ENCODE measurements at places on chromosomes 16 and 17.
A peak's percentile ranks its signal among the peaks of the same experiment; 100 is the strongest.

DNA sequence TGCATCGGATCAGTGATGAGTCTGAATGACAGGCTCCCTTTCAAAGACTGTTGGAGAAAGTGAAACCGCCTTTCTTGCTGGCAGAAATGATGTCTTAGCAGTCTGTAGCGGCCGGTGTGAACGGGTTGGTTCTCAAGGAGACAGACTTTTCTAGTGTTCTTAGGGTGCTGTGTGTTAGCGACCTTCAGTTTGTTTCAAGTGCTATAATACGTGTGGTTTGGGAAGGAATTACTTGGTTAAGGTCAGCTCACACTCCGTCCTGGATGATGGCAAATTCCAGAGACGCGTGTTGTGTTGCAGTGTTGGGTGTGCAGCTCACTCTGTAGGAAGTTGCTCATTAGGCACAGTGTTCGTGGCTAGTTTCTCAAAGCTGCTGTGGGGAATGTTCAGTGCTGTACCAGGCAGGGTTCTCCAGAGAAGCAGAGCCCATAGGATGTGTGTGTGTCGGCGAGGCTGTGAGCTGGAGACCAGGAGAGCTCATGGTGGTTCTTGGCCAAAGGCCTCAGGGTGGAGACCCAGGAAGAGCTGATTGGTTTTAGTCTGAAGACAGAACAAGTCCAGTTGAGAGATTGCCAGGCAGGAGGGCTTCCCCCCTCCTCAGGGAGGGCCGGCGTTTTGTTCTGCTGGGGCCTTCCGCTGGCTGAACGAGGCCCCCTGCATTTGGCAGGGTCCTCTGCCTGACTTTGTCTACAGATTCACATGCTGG, 37.6 kb downstream of the ZNF750 start:
- DNase-seq = no peak

DNA sequence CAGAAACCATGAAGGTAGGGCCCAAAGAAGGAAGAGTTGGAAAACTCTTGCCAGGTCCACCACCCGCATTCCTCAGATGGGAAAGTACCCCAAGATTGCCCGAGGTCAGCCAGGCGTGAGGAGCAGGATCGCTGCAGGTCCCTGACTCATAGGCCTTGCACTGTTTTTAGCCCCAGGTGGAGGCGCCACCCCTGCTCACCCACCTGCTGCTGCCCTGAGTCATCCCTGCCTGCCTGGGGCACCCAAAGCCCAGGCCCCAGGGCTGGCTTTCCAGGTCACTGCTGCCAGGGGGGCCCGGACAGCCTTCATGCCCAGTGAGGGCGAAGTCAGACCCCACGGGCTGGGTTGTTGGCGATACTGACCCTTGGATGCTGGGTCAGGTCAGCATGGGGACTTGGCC, 100.9 kb downstream of the AMFR start:
- DNase-seq = peak; percentile 57

GRCh38 chr16:30358990-30359870, 4.1 kb upstream of the CD2BP2 start:
- DNase-seq = no peak

GRCh38 chr17:1945621-1946020, 79.5 kb downstream of the RTN4RL1 start:
- no peak for DNase-seq

DNA sequence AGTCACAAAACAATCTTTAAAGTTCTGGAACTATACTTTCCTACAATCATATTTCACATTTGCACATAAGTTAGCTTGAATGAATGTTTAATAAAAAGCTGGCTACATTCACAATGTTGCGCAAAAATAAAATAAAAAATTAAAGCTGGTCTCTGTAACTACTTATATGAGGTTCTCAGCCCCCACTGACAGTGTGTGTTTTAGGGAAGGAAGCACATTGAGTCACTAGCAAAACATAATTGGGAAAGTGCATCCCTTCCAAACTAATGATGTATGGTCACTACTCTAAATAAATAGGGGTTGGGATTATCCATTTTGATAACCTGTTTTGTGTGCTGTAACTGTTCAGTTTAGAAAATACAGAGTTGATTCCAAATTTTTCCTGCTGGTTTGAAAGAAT, 251.9 kb downstream of the IRX3 start:
- no peak for DNase-seq

DNA sequence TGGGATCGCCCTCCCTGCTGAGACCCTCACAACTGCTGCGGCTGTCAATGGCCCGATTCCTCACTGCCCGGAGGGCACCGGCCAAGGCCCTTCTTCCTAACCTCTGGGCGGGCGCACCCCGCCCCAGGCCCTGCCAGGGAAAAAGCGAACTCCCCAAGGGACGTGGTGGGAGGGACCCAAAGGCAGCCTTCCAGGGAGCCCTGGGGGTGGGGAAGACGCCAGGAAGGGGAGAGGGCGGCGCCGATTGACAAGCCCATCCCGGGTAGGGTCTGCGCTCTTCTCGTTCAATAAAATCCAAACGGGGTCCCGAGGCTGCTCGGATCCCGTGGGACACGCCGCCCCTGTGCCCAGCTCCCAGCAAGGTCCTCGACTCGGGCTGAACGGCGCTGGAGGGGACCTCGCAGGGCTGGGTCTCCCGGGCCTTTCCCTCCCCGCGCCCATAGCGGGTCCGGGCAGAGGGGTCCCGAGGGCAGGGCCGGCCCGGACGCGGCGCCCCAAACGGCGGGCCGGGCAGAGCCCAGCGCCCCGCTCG, 416 bp downstream of the KIFC3 start:
- DNase-seq = no peak

GRCh38 chr17:6231886-6232731, 161.9 kb downstream of the WSCD1 start:
- DNase-seq = peak; percentile 62

DNA sequence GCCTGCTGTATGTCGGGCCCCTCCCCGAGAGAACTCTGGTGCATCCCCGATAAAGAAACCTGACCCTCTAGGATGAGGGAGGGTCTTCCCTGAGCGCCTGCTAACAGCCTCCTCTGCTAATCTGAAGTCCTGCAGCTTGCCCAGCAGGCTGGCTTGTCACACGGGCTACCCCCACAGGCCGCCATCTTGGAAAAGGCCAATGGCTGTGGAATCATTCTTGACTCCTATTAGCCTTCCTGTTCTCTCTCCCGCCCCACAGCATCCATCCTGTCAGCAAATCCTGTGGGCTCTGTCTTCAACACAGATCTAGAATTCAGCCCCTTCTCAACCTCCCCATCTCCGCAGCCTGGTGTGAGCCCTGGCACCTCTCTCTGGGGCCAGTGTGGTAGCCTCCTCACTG, 12.0 kb downstream of the IL4R start:
- no peak for DNase-seq

- DNase-seq = no peak
These were observed 841 bp upstream of the NDRG4 start for GRCh38 chr16:58499092-58499511.

DNA sequence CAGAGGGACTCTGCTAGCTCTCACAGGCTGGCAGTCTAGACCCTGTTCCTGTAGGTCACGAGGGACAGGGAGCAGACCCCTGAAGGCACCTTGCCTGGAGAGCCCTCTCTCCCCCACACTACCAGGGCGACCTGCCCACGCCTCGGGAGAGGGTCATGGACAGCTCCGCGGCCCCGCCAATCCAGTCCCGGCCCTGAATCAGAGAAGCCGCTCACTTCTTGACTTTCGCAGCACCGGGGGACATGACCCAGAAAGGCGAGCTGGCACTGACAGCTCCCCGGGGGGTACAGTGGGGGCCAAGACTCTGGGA, 5.1 kb downstream of the KIFC3 start:
- no peak for DNase-seq

GRCh38 chr16:53933407-53933806, 229.5 kb downstream of the FTO start:
- DNase-seq = no peak

GRCh38 chr17:72535779-72536178, 415.0 kb downstream of the SOX9 start:
- no peak for DNase-seq

DNA sequence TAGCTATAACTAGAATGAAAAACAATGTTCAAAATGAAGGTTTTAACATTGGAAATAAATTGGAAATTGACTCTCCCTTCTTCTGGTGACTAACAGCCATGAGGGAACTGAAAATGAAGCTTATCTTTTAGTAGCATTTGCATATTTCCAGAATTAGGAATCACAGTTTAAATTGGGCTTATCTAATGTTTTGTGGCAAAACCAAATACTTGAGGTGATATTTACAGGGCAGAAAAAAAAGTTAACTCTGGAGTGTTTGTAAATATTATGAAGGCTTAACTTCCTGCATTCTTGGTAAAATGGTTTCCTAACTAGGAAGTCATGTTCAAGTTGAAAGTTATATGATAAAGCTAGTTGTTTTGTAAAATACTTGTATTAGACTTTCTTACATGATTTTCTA, 96.4 kb upstream of the SOX9 start:
- no peak for DNase-seq

DNA sequence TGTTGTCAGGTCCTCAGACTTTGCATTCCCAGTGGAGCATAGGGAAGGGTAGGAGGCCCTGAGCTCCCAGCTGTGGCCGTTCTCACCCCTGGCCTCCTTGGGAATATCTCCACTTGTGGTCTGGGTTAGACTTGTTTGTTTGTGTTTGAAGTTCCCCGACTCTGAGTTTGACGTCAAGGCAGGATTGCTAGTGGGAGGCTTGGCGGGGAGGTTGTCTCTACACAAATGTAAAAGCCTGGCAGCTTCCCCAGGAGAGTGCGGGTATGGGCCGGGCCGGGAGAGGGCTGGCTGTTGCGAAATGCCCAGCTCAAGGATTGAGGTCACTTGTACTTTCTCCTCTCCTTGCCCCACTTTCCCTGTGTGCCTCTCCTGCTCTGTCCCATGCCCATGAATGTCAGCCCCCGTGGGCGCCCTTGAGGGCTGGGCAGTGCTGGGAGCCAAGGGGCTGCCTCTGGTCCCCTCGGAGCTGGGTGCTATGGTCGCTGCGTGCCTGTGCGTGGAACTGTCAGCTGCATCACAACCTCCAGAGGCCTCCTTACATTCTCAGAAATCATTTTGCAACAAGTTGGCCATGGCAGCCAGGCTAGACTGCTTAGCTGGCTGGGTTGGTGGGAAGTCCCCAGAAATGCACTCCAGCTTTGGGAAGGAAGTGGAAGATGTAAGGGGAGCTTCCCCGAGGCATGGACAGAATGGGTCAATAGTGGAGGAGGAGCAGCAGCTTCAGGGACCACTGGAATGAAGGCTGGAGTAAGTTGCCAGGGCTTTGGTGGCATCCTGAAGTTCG, 84.3 kb downstream of the KSR1 start:
- DNase-seq = peak; percentile 62

DNA sequence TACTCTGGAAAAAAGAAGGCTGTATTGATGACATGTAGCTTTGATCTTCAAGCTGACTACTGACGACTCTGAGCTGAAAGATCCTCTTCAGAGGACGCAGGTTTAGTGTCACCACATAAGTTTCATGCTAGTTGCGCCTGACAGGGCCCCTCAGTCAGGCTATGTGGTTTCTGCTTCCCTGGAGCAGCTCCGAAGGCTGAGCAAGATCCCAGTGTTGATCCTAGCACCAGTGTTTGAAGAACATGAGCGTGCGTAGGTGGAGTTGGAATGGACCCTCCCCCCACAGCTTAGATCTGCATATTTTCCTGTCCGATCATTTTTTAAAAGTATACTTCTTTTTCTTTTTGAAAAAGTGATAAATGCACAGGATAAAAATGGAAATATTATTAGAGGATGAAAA, 17.3 kb downstream of the BANP start:
- no peak for DNase-seq

- peak; percentile 83 for DNase-seq
These were observed 133.6 kb downstream of the SNX11 start for GRCh38 chr17:48241131-48241591.

- DNase-seq = peak; percentile 70
These were observed 30.3 kb downstream of the CHD9NB start for GRCh38 chr16:53022374-53022773.

GRCh38 chr17:41973408-41973811, 6.8 kb downstream of the CNP start:
- no peak for DNase-seq

- DNase-seq = no peak
These were observed 78.8 kb downstream of the WWP2 start for GRCh38 chr16:69840975-69841374.

- DNase-seq = no peak
These were observed 28.5 kb downstream of the SRCIN1 start for GRCh38 chr17:38577244-38577643.

GRCh38 chr16:89815639-89816348, 653 bp downstream of the FANCA start:
- no peak for DNase-seq

- DNase-seq = no peak
These were observed 1.2 kb downstream of the BHLHA9 start for GRCh38 chr17:1271441-1271840.

- no peak for DNase-seq
These were observed 18.9 kb downstream of the XYLT1 start for GRCh38 chr16:17451843-17452242.

- DNase-seq = peak; percentile 95
These were observed 1.9 kb upstream of the LCMT1 start for GRCh38 chr16:25109643-25110042.

DNA sequence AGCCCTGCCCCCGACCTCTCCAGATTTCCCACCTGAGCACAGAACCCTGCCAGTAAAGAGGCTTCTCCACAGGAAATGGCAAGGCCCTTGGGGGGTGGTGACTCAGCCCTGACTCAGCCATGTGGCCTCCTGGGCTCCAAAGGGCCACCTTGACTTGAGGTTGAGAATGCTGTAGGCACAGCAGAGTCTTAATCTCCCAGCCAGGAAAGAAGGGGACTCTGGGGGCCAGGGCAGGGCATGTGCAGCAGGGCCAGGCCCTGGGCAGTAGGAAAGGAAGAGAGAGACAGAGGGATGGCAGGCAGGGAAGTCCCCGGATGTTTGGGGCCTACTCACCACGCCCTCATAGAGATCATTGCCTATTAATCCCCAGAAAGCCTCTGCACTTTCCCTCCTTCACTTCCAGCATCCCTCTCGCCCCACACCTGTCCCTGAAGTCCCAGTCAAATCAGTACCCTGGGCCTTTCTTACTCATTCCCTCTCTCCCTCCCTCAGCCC, 4.8 kb upstream of the ITGA3 start:
- DNase-seq = peak; percentile 99

- no peak for DNase-seq
These were observed 94.2 kb upstream of the PLCG2 start for GRCh38 chr16:81684901-81685300.

GRCh38 chr17:21549107-21549687, 143.1 kb upstream of the KCNJ18 start:
- DNase-seq = peak; percentile 20

DNA sequence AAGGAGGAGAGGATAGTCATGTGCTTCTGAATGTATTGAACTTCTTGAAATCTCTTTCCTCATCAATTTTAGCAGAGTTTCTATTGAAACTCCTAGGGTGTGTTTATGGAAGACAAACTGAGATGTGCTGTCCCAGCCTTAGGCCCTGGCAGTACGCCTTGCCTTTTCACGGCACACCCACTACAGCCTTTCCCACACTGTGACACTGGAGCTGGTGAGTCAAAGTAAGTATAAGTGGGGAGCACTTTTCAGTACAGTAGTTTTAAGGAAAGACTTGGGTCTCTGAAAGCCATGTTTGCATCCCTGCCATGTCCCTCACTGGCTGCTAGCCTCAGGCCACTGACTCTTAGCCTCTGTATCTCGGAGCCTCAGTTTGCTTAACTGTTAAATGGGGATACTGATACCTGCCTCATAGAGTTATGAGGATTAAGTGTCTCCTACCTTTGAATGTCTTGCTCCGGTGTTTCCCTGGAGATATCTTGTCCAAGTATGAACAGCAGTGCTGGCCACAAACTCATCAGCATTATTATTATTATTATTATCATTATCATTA, 144.7 kb upstream of the CRHR1 start:
- DNase-seq = no peak
